Esophagus squamous epithelium (tissue), 5 donors: ENCODE measurements at places on chromosomes 1 and 21.

DNA sequence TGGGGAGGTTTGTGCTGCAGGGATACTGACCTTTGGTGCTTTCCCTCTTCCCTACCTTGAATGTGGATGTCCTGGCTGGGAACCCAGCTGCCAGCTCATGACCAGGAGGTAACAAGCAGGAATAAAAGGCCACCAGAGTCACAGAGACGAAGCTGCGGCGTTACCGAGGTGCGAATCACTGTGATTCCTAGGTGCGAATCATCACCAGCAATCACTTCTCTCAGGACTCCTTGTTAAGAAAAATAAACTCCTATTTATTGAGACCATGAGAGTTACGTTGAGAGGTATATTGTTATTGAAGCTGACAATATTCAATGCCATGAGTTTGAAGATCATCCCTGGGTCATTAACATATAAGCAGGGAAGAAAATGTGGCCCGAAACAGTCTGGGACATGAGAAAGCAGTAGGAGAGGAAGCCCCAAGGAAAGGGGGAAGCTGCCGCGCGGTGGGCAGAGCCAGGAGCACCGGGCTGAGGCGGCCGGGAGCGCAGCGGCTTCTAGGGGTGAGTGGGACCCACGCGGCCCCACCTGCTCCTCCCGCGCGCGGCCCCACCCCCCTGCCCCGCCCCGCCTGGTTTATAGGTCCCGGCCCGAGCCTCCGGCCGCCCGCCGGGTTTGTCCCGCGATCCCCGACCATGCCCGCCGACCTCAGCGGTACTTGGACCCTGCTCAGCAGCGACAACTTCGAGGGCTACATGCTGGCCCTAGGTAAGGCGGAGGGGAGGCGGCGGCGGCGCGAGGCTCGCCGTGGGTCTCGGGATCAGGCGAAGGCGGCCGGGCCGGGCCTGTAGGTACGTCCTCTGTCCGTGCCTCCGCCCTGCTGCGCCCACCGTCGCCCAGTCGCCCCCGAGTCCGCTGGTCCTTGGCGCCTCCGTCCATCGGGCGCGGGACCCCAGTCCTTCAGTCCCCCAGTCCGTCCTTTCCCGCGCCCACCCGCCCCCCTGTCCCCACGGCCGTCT lies at the start of gene RBP7:
Gene RBP7 (plus strand): TSS at position 605 of the 959 bp plus-strand sequence. CDS start 31 bp downstream, at position 636.
- DNase-seq = no peak

GRCh38 chr1:201655243-201655642 lies 116.3 kb downstream of the NAV1 start:
- DNase-seq = no peak

- no peak for DNase-seq
Measured at GRCh38 chr1:9311479-9311878, 18.8 kb downstream of the SPSB1 start.

DNA sequence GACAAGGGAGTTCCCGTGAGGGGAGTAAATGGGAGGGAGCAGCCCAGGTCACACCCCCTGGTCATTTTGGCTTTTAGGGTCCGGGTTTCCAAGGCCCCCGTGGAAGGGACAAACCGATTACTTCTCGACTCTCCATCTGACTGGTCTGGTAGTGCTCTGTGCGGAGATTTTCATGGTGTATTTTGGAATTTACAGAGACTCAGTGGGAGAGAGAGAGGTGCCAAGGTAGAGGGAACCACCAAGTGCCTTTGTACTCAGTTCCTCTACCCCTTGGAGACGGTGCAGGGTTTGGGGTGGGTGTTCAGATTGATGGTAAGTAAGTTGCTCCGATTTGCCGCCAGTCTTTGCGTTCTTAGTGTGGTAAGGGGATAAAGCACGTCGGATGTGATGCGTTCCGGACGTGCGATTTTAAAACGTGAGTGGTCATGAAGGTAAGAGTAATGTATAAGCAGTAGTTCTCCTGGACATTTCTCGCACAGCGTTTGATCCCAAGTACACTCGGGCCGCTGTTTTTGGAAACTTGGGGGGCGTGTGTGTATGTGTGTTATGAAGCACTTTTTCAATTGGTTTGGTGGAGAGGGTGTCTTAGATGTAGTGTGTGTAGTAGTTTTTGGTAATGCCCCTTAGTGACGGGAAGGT lies 682 bp downstream of the SUCO start:
- DNase-seq = peak; percentile 16

DNA sequence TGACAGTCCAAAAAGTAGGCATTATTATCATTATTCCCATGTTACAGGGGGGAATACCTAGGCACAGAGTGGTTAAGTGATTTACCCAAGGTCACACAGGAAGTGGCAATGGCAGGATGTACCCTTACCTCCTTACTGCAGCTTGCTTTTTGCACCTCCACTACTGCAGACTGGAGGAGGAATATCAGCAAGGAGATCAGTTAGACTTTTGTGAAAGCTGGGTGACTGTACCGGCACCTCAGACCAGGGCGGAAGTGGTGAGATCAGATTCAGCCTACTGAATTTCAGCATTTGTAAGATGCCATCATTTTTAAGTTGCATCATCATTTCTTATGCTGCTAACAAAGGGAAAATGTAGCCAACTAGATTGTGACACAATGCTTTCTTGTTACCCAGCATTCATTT lies 4.5 kb downstream of the ADARB1 start:
- DNase-seq = no peak

DNA sequence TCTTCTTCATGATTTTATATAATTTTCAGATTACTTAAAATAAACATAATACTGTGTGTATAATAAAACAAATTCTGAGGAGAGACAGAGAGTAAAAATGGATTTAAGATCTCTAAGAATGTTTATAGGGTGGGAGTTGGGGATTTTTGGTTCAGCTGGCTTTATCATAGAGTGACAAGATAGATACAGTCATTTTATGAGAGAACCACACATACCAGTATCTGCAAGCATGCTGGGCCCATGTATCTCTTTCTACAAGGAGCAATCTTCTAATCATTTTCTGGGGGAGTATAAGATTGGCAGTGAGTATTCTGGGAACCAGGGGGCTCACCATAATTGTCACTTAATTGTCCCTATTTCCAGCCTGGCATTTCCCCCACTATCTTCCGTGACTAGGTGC lies 64.3 kb upstream of the DUSP10 start:
- no peak for DNase-seq

- DNase-seq = no peak
Measured at GRCh38 chr1:226222686-226223085, 778 bp upstream of the MIXL1 start.

GRCh38 chr1:81936853-81937252 lies 136.1 kb downstream of the ADGRL2 start:
- no peak for DNase-seq

DNA sequence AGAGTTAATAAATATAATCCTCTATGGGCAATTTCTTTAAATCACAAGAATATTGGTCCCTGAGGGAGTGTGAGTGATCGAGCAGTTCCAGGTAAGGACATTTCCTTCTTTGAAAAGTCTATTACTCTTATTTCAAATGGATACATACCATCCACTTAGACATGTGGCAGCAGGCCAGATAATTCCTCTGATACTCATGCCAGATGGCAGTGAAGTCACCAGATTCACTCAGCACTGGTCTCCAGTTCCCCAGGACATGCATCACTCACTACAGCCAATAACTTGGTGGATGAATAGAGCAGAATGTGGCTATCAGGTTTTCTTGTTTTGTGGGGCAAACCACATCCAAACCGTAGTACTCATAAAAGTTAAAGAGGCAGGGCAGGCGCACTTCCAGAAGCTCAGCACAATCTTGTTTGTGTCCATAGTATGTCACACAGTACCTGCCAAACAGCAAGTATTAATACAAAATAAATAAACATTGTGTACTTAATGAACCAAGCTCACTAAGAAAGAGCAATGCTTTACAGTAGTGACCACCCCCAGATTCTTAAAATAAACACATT lies 74.2 kb upstream of the CD53 start:
- DNase-seq = no peak

DNA sequence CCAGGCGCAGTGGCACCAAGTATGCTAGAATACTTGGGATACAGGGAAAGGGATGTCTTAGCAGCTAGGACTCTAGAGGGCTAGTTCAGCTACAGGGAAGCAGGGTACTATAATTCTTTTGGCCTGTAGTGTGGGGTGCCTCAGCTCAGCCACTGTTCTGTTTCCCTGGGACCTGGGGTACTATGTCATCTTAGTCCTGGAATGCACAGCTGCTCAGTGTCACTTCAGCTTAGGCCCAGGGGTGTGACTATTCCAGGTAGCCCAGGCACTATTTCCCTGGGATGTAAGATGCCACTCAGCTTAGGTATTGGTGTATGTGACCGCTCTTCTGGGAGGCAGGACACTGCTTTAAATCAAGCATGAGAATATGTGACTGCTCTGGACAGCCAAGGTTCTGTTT lies 34.1 kb downstream of the RGSL1 start:
- no peak for DNase-seq

- no peak for DNase-seq
Measured at GRCh38 chr1:64515427-64515826, 45.5 kb downstream of the CACHD1 start.

GRCh38 chr1:156001021-156001661 lies 19.6 kb downstream of the SSR2 start:
- no peak for DNase-seq

GRCh38 chr1:96411006-96411405 lies 310.6 kb upstream of the PTBP2 start:
- DNase-seq = no peak

- no peak for DNase-seq
Measured at GRCh38 chr1:202088206-202088605, 34.5 kb upstream of the GPR37L1 start.

- no peak for DNase-seq
Measured at GRCh38 chr1:99371413-99371812, 107.1 kb downstream of the PLPPR4 start.

DNA sequence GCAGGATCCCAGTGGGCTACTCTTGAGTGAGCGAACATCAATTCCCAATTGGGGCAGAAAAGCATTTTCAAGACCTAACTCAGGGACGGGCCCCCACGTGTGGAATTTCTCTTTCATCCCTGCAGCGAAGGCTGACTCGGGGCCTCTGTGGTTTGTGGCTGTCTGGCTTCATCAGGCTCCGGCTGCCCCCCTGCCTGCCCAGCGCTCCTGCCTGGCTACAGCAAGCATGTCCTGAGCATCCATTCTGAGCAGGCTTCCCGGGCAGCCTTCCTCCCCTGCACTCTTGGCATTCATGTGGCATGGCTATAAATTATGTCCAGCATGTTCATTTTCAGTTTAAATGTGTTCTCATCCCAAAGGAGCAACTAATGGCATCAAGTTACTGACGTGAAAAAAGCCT lies 588.1 kb downstream of the KIF26B start:
- DNase-seq = no peak

DNA sequence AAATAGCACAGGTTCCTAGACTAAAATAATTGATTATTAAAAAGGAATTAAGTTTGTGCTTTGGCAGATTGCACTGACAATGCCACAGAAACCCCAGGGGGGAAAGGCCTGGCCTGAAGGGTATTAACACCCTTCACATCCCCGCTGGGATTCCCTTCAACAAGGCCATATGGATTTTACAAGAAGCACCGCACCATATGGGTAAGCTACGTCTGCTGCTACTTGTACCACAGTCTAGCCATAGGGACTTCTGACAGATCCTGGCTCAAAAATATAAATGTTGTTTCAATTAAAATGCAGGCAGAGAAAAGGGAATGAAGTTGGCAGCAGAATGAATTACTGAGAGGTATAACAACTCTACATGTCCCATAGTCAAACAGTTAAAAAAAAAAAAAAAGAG lies 101.0 kb downstream of the DENND1B start:
- DNase-seq = no peak

DNA sequence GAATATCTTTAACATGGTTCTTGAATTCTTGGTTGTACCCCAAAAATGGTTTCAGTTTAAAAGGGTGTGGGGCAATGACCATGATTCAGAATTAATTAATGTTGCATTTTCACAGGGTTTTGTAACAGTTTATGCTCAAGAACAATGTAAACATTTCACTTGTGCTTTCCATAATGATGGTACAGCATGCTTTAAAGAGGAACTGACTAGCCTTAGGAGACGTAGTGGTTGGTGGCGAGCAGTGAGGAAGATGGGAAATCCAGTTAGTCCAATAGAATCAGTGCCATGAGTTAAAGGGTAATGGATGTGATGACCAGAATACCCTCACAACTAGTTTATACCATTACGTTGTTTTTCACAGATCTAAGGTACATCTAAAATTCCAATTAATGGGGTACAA lies 138.0 kb downstream of the HS2ST1 start:
- DNase-seq = no peak

DNA sequence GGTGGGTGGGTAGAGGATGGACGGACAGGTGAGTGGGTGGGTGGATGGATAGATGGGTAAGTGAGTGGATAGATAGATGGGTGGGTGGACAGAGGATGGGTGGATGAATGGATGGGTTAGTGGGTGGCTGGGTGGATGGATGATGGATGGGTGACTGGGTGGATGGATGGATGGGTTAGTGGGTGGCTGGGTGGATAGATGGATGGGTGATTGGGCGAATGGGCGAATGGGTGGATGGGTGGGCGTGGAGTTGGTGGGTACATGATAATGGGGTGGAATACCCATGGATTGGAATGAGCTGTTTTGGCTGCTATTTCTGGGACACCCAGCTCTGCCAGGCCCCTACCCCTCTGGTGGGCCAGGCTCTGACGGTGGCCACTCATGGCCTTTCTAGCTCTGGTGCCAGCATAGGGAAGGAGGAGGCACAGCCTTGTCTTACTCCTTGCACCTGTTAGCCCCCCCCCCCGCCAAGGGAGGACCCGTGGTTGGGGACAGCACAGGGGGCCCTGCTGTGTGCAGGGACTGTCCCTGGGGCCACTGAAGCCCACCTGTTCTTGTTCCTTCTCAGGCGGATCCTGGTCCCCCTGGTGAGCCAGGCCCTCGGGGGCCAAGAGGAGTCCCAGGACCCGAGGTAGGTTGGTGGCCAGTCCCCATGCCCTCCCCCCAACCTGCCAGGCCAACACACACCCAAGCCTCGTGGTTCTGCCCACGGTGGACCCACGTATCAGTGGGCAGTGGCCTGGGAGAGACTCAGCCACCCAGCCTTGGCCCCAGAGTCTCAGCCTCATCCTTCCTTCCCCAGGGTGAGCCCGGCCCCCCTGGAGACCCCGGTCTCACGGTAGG lies 26.4 kb downstream of the COL6A2 start:
- DNase-seq = no peak

GRCh38 chr1:41319807-41320711 lies 41.2 kb upstream of the FOXO6 start:
- DNase-seq = no peak

DNA sequence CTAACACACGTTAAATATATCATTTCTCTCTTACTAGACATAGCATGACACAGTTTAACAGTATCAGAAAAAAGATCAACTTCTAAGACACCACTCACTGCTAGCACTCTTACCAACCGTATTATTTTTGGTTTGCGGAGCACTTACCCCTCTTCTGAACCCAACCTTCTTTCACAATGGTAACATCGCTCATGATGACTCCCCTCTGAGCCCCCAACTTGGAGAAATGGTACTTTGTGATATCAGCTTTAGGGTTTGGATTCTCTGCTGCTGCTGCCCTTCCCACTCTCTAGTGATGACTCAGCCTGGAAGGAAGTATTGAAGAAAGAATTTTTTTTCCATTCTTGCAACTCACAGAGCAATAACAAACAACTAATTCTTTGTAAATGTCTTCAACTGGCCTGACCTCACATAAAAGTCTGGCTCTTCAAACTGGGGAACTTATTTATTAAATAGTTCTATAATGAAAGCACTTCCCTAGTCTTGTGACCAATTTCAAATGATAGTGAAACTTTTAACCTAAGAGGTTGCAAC lies 7.0 kb downstream of the AKT3 start:
- DNase-seq = no peak

- no peak for DNase-seq
Measured at GRCh38 chr1:203536575-203536974, 42.6 kb downstream of the OPTC start.

GRCh38 chr1:7146710-7147109 lies 361.5 kb downstream of the CAMTA1 start:
- DNase-seq = no peak
